Suppressor macrophage treated with lipopolysaccharide for 4 hours (primary cell): ENCODE measurements at places on chromosomes 3 and 15.
A peak's percentile ranks its signal among the peaks of the same experiment; 100 is the strongest.

DNA sequence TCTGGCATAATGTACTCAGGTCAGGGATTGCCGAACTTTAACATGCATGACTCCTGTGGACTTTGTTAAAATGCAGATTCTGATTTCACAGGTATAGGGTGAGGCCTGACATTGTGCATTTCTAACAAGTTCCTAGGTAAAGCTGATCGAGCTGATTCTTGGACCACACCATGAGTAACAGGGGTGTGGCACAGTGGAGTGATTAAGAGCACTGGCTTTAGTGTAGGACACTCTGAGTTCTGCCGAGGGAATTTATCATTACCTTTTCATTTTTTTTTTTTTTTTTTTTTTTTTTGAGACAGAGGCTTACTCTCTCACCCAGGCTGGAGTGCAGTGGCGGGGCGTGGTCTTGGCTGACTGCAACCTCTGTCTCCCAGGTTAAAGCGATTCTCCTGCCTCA is 169.3 kb downstream of the ADAMTS9 start:
- no peak for DNase-seq

DNA sequence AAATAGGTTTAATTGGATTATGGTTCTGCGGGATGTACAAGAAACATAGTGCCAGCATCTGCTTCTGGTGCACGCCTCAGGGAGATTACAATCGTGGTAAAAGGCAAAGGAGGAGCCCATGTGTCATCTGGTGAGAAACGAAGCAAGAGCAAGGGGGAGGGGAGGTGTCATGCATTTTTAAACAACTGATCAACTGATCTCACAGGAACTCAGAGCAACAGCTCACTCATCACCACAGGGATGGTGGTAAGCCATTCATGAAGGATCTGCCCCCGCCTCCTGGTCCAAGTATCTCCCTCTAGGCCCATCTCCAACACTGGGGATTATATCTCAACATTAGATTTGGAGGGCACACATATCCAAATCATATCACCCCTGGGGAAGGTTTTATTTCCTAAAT is 42.1 kb upstream of the FGF7 start:
- no peak for DNase-seq

DNA sequence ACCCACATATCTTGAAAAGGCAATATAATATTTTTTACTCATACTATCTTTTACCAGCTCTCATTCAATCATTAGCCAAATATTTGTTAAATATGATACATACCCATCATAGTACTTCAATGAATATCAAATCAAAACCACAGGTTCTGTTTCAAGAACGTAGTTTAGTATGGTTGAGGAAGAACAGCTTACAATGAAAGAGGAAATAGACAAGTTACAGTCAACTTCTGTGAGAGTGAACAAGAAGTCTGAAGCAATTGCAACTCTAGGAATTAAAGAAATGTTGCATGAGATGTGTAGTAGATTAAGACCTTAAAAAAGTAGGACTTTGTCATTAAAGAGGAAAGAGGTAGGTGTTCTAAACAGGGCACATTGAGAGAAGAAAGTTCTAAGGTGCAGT is 9.3 kb downstream of the BCHE start:
- no peak for DNase-seq

DNA sequence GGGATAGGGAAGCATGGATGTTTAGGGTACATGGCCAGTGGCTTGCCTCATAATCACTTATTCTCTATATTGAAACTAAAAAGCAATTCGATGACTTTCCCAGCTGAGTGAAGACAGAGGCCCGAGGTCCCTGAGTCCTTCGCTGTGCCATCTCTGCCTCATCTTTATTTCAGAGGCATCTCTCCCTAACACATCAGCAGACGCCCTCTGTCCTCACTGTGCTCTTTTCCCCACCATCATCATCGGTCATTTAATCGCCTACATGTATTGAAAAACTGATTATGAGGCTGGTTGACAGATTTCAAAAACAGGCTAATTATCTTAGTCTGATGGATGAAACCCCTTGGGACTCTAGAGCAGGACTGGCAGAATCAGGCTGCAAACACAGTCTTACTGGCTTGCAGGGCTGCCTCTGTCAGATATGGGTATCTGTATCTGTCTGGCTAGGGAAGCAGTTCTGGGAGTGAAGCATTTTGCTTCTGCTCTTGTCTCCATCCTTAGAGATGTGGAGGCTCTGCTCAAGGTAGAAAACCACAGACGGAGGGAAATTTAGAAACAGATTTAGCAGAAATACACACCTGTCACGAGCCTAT is 291.0 kb upstream of the CHRM5 start:
- DNase-seq = no peak

DNA sequence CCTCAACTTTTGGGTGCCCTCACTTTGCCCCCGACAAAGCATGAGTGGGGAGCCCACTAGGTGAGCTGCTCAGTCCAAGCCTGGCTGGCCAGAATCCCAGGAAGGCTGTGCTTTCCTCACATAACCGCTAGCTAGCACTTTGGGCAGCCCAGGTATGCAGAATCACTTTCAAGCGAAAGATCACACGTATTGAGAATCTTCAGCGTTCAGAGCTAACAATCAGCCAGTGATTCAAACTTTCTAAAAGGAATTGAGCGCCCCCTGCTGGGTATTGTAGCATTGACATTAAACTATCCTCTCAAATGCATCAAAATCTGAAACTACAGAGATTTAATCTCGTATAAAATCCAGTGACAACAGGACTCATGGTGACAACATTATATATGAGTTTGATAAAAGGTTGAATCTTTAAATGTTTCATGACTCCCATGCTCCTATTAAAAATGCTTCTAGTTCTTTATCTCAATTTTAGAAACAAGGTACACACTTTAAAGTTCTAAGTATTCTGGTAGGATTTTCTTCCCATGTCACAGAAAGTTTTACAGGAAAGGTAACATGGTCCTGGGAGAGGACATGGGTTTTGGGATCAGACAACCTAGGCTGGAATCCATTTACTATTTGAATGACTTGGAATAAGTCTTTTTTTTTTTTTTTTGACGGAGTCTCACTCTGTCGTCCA is 11.8 kb downstream of the ANAPC13 start:
- DNase-seq = peak; percentile 90
